ENCODE measurements at places on chromosomes 6 and 20. TPM values are rescaled to one million over a fixed set of nuclear protein-coding genes. Genes with fewer than 3 reads are reported as not detected.

TOP1 gene
- polyA plus RNA-seq: 16.7 TPM

CYP21A2 gene
- 0.48 TPM for polyA plus RNA-seq

ASXL1 gene
- 19.1 TPM for polyA plus RNA-seq

MATN4 gene
- polyA plus RNA-seq: 0.05 TPM

GJA10 gene
- polyA plus RNA-seq: not detected

UBE2V1 gene
- polyA plus RNA-seq: 86.0 TPM
